DND-41 (cell line): ENCODE measurements at places on chromosomes 6 and 20.
A peak's percentile ranks its signal among the peaks of the same experiment; 100 is the strongest.

DNA sequence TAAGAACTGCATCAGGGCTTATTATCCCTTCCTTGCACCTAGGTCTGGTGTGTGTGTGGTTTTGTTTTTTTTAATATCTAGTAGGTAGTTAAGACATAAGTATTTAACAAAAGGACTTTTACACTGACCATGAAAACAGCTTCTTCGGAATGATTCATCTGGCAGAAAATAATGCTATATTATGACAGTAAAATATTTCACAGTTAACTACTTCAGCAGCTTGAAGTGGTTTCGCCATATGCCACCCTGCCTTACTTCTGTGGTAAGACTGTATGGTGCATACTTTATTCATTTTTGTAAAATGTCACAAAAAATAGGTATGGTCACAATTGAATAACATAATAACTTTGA, 858 bp upstream of the PTPRK start:
- DNase-seq, result no peak

- no peak for DNase-seq
Observed at GRCh38 chr6:154071236-154071635, 32.2 kb downstream of the OPRM1 start.

DNA sequence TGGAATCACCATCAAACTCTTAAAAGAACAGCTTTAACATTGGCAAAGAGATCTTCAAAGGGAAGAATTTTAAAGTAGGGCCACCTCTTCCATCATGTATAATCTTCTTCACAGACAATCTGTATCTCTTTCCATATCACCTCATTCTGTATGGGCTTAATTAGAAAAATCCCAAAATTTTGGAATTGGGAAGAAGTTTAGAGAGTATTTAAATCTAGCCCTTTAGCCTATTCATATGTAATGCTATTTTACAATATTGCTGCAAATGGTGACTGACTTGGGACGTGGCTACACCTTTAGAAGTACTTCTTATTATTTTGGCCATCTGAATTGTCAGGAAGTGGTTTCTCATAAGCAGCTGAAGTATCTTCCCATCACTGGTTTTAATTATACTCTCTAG, 474.3 kb downstream of the RFPL4B start:
- no peak for DNase-seq

GRCh38 chr20:62921119-62921687, 5.1 kb downstream of the DIDO1 start:
- peak; percentile 57 for DNase-seq

- no peak for DNase-seq
Observed at GRCh38 chr20:59441860-59442810, 141.7 kb downstream of the EDN3 start.

GRCh38 chr20:18624948-18625347, 37.1 kb downstream of the DTD1 start:
- no peak for DNase-seq

DNA sequence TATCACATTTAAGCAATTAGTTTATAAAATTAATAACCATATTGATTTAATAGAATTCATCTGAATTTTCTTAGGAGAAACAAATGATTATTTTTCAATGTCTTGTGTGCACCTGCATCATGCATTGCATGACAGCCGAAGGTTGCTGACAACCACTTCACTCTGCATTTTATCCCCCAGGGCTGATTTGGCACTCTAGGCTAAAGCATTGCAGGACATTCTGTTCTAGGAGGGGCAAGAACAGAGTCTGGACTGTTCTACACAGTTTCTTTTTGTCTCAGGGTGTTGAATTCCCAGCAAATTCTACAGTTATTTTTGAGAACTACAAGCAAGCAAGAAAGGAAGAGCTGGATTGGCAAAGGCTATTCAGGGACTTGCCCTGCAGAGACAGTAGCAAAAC, 570.4 kb upstream of the EYS start:
- no peak for DNase-seq

- DNase-seq, result no peak
Observed at GRCh38 chr20:35363190-35363589, 48.6 kb downstream of the UQCC1 start.

DNA sequence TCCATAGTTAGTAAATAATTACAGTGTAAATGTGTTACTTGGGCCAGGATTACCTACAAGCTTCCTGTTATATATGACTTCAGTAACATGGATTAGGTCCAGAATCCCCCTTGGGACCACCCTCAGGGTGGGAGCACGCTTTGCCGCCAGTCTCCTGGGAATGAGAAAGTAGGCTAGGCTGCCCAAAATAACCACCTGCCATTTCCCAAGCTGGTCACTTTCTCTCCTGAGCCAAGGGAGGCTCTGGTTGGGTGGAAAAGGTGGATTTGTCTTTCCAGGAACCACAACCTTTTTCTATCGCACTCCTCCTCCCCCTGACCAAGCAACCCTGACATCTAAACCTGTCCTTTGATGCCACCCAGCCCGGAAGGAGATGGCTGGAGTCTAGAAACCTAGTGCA, 9.6 kb upstream of the RIMS4 start:
- no peak for DNase-seq

DNA sequence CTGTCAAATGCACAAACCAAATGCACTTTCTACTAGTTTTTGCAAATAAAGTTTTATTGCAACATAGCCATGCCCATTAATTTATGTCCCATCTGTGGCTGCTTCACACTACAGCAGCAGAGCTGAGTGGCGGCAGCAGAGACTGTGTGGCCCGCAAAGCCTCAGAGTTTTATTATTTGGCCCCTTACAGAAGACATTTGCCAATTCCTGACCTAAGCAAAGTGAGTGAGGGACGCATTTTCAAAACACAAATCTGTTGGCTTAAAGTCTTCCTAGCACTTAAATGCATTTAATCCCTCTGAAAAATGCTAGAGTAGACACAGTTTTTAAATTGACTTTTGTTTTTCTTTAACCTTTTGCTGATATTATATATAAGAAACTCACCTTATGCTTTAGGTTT, 126.4 kb downstream of the PHACTR3 start:
- no peak for DNase-seq

DNA sequence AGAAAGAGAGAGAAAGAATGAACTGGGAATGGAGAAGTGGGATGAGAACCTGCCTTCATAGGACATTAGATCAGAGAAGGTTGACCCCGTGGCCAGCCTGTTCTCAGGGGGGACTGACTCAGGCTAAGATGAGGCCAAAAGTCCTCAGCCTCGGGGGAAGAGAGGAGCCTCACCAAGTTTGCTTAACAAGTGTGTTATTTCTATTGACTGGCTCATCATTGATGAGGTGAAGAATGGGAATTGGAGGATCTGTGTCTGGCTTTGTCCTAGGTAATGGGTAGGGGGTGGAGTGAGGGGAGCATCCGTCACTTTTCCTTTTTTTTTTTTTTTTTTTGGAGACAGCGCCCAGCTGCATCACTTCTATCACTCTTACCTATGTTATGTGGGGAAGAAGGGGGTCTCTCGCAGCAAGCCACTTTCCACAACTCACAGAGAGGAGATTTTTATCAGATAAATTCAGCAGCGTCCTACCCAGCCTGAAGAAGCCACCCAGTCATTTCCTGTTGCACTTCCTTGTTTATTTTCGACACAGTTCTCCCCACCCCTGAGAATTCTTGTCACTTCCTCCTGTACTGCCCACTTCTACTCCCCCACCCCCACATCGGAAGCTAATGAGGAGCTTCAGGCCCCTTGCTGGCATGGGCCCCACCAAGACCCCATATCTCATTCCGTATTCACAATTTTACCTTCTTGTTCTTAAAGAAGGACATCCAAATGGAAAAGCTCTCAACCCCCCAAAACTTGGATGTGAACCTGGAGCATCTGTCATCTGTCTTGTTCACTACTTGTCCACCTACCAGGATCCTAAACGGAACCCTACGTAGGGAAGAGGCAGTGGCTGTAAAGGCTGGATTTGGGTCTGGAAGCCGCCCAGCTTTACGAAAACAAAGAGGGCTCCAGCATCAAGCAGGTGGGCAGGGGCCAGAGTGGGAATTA, 2.8 kb upstream of the RNASET2 start:
- peak; percentile 77 for DNase-seq

DNA sequence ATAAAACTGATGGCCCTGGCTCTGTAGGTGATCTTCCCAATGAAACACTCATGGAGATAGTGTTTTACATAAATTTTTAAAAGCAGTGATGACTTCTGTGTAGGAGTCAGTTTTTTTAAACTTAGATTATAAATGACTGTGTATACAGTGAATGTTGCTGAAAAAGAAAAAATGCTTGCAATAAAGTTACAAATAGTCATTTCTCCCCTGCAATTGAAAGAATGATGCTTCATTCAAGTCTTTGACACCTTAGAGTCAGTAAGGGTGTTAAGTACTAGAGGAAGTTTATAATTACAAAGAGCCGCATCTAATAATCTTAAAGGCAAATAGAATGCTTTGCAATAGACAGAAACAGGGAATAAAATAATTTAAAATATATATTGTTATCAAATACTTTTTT, 27.6 kb downstream of the ZNF292 start:
- no peak for DNase-seq

DNA sequence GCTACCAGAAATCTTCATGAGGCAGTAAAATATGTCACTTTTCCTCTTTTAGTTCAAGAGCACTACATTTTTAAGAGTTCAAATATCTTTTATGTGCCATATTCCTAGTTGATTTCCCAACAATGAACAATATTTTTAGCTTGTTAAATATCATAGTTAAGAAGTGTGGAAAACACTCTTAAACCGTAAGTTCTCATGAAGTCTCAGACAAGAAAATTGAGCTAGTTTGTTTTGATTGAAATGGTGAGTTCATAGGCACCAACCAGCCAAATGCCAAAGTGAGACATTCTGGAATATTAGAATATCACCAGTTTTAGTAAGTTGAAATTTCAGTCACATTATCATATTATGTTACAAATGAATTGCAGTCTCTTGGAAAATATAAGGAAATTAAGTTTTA, 277.2 kb upstream of the HSF2 start:
- no peak for DNase-seq

DNA sequence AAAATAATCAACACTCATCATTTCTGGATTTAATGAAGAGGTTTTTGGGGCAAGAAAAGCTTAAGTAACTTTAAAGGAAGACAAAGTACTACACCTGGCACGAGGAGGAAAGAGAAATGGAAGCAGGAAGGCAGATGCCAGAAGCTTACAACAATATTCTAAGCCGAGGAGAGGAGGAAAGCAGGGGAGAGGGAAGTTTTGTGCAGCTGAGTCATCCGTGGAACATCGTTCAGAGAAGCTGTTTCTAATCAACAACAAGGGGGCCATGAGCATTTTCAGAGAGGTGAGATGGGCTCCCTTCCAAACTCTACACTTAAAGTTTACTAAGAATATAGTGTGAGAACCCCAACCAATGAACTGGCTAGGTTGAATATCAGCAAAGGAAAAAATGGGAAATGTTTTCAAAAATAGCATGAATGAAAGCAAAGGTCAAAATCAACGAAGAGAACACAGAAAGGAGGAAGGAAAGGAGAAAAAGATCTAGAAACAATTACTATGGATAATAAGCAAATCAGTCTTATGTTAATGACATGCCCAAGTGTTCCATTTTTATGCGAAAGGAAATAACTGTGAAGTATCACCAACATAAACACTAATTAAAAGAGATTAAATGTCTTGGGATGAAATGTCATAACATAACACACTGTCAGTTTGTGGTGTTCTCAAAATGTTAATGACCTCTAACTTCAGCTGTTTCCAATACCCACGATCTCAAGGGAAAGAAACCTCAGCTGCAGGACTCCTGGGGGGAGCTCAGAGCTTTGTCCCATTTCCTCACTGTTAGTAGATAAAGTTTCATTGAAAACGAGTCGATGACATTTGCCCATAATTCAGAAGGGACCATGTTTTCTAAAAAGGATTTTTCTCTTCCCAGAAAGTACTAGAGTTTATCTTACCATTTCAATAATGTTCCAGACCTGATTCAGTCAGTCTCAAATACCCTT, 203.4 kb upstream of the STXBP5 start:
- DNase-seq, result no peak

DNA sequence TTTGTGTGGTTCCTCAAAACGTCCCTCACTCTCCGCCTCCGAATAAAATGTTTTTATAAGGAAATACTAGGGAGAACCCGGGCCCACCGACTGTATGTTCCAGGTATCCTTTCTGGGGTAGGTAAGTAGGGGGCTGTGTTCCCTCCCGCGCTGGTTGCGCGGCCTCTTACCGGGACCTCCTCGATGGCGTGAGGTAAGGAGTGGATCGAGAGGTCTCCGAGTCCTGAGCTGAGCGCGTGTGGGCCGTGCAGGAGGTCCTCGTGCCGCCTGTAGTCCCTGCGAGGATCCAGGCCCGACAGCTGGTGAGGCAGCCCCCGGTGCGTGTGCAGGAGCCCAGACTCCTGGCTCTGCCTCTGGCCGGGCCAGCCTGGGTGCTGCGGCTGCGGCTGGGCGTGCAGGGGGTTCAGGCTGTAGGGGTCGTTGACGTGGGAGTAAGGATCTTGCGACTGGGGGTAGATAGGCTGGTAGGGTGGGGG, 5.1 kb downstream of the TFAP2A start:
- DNase-seq, result no peak
